Stimulated activated CD4-positive, alpha-beta T cell treated with anti-CD3 and anti-CD28 coated beads, Interleukin-1b, Interleukin-23, amount 100 ng/mL, for 24 hours (primary cell): ENCODE measurements at places on chromosomes 7 and 10.

DNA sequence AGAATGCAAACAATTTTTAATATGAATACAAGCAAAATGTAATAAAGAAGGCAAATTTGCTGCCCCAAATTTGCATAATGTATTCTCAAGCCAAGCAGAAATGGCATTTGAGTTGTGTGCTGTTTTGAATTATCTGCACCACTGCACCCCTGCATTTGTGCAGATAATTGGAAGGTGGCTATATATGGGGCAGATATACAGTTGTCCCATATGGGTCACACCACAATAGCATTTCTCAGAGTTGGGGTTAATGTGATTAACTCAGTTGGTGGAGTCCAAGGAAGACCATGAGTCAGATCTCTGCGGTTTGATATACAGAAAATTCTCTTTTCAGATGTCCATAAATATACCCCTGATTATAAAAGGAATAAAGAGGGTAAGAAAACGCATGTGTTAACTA, 68.9 kb upstream of the EXOC4 start:
- no peak for DNase-seq

GRCh38 chr10:118439824-118440223, 97.7 kb upstream of the FAM204A start:
- DNase-seq, result no peak

- DNase-seq, result no peak
Observed at GRCh38 chr10:117362313-117362712, 12.9 kb downstream of the PDZD8 start.

- DNase-seq, result no peak
Observed at GRCh38 chr10:103545366-103545765, 51.9 kb downstream of the NEURL1 start.

DNA sequence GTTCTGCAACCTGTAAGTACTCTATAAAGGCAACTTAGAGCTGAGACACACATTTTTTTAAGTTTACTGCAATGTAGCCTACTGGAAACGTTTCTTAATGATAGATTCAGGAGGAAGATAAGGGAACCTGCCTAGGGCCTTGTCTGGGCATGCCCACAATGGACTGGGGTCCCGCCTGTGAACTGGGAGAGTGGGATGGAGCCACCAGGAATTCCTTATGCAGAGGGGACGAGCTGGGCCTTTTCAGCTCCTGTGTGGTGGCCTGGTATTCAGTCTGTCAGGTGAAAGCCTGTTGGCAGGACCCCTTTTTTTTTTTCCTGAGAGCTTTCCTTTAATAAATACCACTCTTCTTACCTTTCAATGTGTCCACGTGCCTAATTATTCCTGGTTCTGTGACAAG, 384.4 kb upstream of the ZWINT start:
- DNase-seq, result no peak

- DNase-seq, result no peak
Observed at GRCh38 chr10:103145860-103146466, 47.1 kb downstream of the NT5C2 start.

GRCh38 chr7:44587843-44588711, 6.0 kb upstream of the TMED4 start:
- no peak for DNase-seq

GRCh38 chr10:53716156-53716555, 943.6 kb upstream of the MBL2 start:
- DNase-seq, result no peak
